Left lobe of liver (tissue), 2 donors: ENCODE measurements at places on chromosomes 7 and 10. TPM values are rescaled to one million over a fixed set of nuclear protein-coding genes. Genes with fewer than 3 reads are reported as not detected.

GRCh38 chr10:50552308-50552707, 71.4 kb downstream of the SGMS1 start:
- DNase-seq: no peak

GRCh38 chr10:34530778-34531177, 284.3 kb downstream of the PARD3 start:
- DNase-seq: no peak

DNA sequence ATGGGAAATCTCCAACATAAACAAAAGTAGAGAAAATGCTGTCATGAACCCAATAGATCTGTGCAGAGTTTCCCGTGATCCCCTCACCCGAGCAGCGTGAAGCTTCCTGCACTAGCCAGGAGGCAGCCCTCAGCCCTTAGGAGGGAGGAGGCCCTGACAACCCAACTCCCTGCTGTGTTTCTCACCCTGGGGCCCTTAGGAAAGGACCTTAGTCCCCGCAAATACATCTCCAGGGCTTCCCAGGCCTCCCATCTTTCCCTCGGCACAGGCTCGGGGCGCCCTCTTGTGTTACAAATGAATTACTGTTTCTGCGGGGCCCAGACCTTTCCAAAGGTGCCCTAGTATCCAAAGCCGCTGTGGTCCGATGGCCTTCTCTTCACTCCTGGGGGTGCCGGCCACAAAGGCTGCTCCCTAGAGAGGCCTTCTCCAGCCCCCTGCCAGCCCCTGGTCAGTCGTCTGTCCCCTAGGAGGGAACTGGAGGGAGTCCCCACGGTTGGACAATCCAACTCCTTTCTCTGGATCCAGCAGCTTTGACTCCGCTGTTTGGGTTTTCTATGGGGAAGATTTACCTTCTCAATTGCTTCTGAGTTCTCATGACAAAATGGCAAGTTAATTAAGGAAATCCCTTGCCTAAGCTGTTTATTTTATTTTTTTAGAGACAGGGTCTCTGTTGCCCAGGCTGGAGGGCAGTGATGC, 49.9 kb upstream of the SH2B2 start:
- DNase-seq: peak; percentile 70

DNA sequence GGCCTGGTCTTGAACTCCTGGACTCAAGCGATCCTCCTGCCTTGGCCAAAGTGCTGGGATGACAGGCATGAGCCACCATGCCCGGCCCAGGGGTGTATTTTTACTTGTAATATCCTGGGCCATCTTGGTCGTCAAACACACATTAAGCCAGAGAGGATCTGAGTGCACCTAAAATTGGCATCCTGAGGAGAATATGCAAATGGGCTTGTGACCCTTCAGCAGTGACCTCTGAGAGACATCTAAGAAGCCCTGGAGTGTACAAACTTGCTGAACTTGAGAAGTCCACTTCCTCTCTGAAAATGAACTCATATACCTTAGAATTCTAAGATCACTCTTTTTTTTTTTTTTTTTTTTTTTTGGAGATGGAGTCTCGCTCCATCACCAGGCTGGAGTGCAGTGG, 372.0 kb upstream of the C7orf33 start:
- DNase-seq: no peak

- no peak for DNase-seq
These were observed 3.8 kb upstream of the TMEM140 start for GRCh38 chr7:135143885-135144668.

- no peak for DNase-seq
These were observed 4.1 kb downstream of the CPA1 start for GRCh38 chr7:130384371-130384801.

- DNase-seq: no peak
These were observed 105.4 kb downstream of the NRBF2 start for GRCh38 chr10:63238501-63238900.

DNA sequence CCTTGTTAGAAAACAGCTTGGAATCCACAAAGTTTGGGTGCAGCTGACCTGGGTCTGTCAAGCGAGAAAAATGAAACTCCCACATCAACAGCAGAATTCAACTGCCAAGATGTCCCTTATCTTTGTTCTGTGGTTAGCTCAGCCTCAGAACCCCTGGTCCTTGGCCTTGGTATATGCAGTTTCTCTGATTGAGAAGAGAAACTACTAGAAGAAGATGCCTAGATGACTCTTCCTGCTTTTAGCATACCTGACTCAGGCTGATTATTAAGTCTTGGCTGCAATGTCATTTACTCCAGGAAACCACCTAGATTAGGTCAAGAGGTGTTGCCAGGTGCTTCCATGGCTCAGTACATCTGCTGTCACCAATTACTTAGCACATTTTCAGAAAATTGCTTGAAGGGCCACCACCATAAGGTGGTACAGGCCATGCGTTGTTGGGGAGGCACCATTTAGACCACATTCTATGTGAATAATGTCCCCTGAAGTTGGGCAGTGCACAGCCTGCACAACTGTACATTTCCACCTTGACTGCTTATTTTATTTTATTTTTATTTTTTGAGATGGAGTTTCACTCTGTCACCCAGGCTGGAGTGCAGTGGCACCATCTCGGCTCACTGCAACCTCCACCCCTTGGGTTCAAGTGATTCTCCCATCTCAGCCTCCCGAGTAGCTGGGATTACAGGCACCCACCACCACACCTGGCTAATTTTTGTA, 59.4 kb upstream of the ZNF438 start:
- no peak for DNase-seq

DNA sequence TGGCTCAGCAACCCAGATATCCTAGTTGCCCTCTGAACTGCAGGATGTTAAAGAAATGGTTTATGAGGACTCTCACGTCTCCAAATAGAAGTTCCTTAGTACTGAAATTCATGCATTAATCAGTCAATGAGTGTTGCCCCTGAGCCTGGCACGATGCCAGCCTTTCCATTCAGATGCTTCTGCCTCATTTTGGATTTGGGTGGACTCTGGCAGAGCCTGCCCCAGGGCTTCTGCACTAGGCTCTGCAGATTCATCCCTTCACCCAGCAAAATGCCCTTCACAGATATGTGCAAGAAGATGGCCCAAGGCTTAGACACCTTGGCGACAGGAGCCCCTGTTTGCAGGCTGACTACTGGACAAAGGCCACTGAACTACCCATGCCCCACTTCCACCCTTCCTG, 747.8 kb downstream of the GRID1 start:
- DNase-seq: no peak

DNA sequence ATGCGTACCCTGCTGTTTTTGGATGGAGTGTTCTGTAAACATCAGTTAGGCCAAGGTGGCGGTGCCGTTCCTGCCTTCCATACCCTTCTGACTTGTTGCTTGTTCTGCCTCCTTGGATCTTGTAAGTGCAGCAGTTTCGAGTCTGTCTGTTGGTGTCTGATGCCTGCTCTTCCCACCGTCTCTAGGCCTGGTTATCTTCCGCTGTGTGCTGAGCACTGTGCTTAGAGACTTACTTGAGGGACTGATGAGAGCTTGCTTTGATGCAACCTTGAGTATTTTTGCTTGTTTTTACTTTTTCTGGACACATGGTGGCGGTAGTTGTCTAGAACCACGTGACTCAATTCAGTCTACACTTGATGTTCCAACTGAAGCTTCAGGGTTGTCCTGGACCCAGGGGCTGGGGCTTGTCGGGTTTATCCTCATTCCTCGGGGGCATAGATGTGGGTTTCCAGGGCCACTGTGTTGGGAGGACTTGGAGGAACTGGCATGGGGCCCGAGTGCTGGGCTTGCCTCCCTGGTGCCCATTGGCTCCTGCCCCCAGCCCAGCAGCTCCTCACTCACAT, 14.4 kb upstream of the SPRN start:
- DNase-seq: peak; percentile 51

GRCh38 chr7:37635346-37635745, 48.2 kb upstream of the GPR141 start:
- DNase-seq: no peak

Gene CUL2
- 12.3 TPM for total RNA-seq

Gene DCLRE1C
- 1.7 TPM for total RNA-seq

GRCh38 chr10:90887555-90887954, 15.8 kb downstream of the RPP30 start:
- DNase-seq: peak; percentile 74

Gene ITGA8
- 0.20 TPM for total RNA-seq

- peak; percentile 57 for DNase-seq
These were observed 186.4 kb downstream of the LRRC4 start for GRCh38 chr7:127844707-127845331.

DNA sequence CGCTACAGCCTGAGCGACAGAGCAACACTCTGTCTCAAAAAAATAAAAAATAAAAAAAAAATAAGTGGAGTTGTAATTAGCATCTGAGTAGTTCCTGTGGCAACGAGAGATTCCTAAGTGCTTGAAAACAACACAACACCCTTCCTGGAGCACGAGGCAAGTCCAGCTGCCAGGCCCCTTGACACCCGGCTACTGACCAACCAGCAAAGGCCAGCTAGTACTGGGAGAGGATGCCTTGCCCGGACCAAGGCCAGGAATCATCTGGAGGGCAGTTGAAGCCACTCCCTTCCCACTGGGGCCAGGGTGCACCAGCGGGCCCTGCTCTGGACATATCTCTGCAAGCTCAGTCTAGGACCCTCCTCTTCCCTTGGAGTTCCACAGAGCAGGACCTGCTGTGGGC, 536 bp downstream of the C10orf105 start:
- DNase-seq: no peak

GRCh38 chr10:28580825-28581224, 47.9 kb downstream of the WAC start:
- DNase-seq: no peak

DNA sequence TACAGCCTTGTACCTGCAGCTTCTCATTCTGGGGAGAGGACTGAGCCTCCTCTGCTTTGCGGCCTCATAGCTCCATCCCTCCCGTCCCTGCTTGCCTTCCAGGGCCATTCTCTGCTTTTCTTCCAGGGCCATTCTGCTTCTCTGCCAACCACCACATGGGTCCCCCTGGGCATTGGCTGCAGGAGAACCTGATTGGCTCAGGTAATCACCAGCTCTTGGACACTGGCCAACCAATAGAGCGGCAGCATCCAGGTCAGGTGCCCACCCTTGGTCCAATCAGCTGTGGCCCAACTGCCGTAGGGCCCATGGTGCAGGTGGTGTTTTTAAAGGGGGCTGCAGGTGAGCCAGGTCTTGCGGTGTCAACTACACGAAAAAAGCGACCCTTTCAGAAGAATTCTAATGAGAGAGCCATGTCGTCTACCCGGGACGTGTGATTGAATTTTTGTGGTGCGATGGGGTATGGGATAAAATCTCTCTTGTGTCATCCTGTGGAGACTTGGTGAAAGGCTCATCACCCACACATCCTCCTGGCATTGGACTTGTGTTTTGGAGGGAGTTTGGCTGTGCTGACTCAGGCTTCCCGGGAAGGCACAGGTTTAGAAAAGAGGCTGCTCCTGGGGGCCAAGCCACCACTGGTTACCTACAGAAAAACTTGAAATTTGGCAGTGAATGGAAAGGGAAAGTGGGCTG, 46.0 kb upstream of the PODXL start:
- DNase-seq: no peak

DNA sequence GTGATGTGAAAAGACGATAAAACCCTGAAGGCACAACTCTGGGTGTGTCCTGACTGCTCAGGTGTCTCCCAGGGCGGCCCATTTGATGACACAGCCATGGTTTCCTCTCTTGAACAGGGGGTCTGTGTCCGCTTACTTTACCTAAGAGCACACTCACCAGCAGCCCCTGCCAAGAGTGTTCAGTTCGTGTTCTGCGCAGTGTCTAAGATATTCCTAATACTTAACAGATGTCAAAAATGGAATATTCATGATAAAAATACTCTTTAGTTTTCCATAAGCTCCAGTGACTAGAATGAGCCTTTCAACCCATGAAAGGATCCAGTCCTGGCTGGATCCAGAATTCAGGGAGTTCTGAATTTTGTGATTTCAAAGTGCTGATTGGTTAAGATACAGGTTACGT, 492.4 kb downstream of the TNS3 start:
- DNase-seq: no peak

DNA sequence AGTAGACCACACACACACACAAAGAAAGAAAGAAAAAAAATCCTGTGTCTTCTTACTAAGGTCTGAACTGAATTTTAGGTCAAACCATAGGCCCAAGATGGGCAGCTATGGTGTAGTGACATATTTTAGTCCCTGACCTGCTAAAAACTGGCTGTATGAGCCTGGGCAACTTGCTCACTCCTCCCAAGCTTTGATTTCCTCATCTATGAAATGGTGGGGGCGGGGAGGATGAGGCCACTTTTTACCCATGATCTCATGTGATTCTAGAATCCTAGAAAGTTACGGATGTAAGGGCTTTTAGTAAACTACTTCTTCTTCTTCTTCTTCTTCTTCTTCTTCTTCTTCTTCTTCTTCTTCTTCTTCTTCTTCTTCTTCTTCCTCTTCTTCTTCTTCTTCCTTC, 6.1 kb upstream of the CCL24 start:
- DNase-seq: no peak

Gene AKR1D1
- 206 TPM for total RNA-seq

Gene CLCN1
- not detected for total RNA-seq

GRCh38 chr10:131568866-131569265, 257.3 kb upstream of the TCERG1L start:
- DNase-seq: peak; percentile 28

GRCh38 chr7:158572000-158572828, 15.4 kb downstream of the PTPRN2 start:
- no peak for DNase-seq

DNA sequence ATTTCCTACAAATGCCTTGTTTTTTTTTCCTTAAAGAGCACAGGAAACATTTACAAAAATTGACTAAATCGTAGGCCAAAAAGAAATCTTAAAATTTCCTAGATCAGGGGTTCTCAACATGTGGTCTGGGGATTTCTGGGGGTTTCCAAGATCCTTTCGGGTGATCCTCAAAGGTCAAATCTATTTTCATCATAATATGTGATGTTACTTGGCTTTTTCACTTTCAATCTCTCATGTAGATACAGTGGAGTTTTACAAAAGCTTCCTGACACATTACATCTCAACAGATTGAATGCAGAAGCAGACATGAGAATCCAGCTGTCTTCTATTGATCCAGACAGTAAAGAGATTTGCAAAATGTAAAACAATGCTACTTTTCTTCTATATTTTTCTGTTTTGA, 497.3 kb downstream of the INHBA start:
- no peak for DNase-seq

Gene CUZD1
- total RNA-seq: 1.6 TPM

GRCh38 chr7:148670807-148671206, 27.9 kb upstream of the CUL1 start:
- no peak for DNase-seq

DNA sequence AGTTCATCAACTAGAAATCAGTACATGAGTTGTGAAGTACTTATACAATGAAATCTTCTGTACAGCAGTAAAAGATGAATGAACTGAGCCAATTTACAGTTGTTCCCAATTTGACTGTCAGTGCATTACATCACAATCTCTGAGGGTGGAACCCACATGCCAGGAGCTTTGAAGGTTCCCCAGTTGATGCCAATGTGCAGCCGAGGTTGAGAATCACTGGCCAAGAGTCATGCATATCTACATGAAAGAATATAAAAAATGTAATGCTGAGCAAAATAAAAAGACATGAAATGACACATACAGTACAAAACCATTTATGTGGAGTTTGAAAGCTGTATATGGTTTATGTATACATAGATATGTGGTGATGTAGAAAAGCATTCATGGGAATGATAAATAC, 22.1 kb upstream of the CCNJ start:
- DNase-seq: no peak
